ENCODE measurements at places on chromosomes 12 and 14.
A peak's percentile ranks its signal among the peaks of the same experiment; 100 is the strongest.

GRCh38 chr12:19248929-19249602 is 119.5 kb downstream of the PLEKHA5 start:
- DNase-seq, result no peak

DNA sequence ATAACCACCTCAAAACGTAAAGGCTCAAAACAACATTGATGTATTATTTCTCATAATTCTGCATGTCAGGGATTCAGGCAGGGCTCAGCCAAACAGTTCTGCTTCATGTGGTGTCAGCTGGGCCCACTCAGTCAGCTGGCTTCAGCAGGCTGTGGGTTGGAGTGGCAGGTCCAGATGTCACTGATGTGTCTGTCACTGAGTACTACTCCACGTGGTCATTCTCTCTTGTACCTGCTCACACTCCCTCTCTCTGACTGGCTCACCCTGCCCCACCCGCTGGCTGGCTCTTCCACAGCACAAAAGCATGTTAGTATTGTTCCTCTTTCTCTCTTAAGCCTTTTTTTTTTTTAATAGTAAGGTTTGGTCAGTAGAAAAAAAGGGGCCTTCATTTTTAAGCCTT is 182.4 kb downstream of the DICER1 start:
- DNase-seq, result peak; percentile 22

GRCh38 chr14:63737582-63738006 is 9.7 kb upstream of the SGPP1 start:
- DNase-seq, result no peak

GRCh38 chr12:110861729-110862128 is 14.9 kb downstream of the CCDC63 start:
- DNase-seq, result no peak

GRCh38 chr12:49959685-49960473 is 1.8 kb upstream of the AQP5 start:
- peak; percentile 54 for DNase-seq

DNA sequence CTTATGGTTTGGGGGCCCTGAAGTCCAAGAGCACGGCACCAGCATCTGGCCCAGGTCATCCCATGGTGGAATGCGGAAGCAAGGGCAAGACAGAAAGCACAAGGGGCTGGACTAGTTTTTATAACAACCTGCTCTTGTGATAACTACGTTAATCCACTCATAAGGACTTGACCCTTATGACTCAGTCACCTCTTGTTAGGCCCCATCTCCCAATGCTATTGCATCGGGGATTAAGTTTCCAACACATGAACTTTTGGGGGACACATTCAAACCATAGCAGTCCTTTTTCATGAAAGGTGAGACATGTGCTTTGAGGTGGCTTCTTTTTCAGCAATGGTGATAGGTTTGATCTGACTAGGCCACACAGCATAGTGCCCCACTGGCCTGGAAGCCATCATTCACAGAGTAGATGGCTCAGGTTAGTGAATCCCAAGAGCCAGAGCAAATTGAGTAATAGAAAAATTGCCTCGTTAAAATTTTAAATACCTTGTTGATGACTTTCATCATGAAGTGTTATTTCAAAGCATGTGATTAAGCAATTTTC is 12.1 kb downstream of the FRMD6 start:
- DNase-seq, result no peak

GRCh38 chr14:25658988-25659387 is 609.0 kb upstream of the STXBP6 start:
- no peak for DNase-seq

GRCh38 chr14:50319293-50319692 is 7.2 kb downstream of the DMAC2L start:
- DNase-seq, result no peak

Data from NCI-H82 (cell line).